Hepatic stellate cell (primary cell): ENCODE measurements at places on chromosomes 11 and 22.

- no peak for DNase-seq
Measured at GRCh38 chr11:110530900-110531741, 101.4 kb downstream of the FDX1 start.

DNA sequence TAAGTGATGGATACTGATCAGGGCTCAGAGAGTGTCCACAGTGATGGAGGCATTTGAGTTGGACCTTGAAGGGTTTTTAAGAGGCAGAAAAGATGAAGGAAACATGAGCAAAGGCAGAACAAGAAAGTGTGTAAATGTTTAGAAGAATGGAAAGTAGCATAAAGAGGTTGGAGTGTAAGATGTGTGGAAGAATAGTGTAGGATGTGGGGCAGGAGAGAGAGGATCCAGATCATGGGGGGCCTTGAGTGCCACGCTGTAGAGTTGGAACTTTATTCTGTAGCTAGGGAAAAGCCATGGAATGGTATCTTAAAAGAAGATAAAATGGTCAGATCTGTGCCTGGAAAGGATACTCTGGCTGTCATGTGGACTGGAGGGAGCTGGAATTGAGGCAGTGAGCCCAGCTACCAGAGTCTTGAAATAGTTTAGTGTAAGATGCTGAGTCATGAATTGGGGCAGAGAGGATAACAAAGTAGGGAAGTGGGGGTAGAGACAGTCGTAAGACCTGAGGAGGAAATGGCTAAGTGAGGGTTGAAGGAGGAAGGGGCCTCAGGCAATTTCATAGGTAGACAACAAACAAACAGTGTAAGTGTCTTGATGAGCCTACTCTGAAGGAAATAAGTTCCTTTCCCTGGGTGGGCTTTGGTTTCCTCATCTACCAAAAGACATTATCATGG lies 6.7 kb downstream of the KCNE3 start:
- DNase-seq: no peak

- DNase-seq: no peak
Measured at GRCh38 chr11:1969035-1969434, 21.9 kb downstream of the MRPL23 start.

- DNase-seq: no peak
Measured at GRCh38 chr11:95907476-95907875, 16.4 kb downstream of the MTMR2 start.

GRCh38 chr22:20583471-20583922 lies 76.1 kb downstream of the MED15 start:
- no peak for DNase-seq

DNA sequence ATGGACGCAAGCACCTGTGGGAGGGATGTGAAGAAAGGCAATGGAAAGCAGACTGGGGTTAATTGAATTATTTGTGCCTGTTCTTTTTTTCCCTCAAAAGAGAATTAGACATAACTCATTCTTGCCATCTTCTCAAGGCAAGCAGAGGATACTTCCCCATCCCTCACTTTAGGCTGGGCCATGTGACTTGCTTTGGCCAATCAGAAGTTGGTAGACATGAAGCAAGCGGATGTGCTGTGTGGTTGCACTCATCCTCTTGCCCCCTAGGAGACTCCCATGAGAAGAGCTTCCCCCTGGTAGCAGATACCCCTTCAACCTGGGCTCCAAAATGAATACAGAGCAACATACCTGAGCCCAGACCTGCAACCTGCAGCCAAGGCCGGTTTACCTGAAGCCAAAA lies 124.4 kb upstream of the ZC3H12C start:
- DNase-seq: no peak

DNA sequence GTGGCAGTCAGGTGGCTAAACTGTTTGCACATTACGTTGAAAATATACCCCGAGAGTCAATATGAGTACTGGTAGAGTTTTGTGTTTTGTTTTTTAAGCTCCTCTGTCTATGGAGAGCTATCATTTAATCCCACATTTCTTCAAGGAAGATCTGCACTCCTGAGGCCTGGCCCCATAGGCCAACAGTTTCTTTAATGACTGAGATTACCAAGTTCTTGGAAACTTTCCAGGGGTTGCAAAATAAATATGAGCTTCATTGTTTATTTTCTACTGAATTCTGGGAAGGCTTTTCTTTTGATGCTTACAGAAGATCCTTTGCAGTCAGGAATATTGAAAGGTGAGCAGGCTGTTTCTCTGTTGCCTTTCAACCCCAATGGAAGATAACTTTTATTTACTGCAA lies 452.0 kb downstream of the JRKL start:
- DNase-seq: no peak

GRCh38 chr22:40239345-40239683 lies 61.6 kb downstream of the TNRC6B start:
- no peak for DNase-seq

- no peak for DNase-seq
Measured at GRCh38 chr11:72475381-72475780, 41.0 kb upstream of the CLPB start.

DNA sequence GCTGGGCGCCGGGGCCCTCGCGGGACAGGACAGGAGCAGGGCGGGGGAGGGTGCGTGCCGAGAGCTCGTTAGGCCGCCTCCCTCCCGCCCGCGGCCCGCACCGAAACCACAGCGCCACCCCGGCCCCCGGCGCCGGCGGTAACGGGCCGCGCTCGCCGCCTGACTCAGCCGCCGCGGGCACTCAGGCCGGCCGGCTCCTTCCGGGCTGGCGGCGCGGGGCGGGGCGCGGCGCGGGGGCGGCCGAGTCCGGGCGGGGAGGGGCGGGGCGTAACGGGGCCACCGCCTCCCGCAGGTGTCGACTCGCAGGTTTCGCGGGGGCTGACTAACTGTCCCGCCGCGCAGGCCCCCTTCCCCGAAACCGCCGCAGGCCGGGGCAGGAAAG lies at the start of gene AP5B1:
AP5B1 (minus strand) TSS at position 207 of the 382 bp plus-strand sequence. CDS start 385 bp downstream, outside the sequence.
- peak; percentile 78 for DNase-seq

DNA sequence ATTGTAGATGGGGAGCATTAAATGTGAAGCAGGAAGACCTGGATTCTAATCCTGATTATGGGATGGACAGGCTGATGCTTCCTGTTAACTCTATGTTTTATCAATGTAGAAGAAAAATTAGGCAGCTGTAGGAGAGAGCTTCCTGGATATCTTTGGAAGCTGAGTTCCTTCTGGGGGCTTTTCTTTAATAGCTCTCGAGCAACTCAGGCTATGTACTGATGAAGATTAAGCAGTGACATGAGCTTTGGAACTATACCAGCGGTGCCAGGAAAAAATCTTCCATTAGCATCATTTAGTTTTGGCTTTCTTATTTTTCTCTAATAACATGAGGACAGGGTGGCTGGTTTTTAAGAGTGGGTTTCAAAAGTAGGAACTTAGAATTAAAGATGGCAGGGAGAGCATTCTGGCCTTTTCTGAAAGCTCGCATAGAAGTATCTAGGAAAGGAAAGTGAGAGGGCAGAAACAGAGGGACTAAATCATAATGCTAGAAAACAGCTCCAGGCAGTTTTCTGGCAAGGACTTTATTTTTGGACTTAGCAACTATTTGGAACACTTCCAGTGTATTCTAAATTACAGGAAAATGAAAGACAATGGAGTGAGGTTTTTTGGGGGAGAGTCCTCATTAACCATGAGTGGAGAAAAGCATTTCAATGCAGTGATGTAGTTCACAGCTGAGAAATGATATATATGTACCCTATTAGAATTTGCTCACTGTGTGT lies 69.2 kb upstream of the RRM1 start:
- peak; percentile 16 for DNase-seq

GRCh38 chr22:43789452-43789851 lies 22.7 kb downstream of the EFCAB6 start:
- DNase-seq: peak; percentile 71

DNA sequence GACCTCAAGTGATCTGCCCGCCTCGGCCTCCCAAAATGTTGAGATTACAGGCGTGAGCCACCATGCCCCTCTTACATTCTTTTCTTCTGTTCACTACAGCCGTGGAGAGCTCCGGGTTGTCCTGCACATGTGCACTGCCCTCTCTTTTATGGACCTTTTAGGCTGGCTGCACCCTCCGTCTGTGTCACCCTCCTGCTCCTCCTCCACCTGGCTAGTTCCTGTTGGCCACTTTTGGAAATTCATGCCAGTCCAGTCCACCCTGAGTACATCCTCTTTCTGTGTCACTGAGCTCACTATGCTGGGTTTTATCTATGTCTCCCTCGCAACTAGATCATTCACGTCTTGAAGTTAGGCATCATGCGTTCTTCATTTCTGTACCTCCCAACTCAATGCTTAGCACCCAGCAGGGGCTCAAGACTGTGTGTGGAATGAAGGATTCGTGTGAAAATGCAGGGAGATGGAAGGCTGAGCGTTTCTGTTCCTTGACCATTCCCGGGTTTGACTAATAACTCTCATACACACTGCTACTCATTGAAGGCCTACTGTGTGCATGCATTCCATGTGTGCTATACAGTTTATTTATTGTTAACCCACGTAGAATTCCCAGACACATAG lies 60.6 kb downstream of the PTPRJ start:
- no peak for DNase-seq

GRCh38 chr11:119362741-119363080 lies 16.2 kb upstream of the MFRP start:
- no peak for DNase-seq

GRCh38 chr11:2420502-2421225 lies 20.1 kb downstream of the TSSC4 start:
- DNase-seq: peak; percentile 96

- no peak for DNase-seq
Measured at GRCh38 chr11:72443016-72443415, 8.7 kb upstream of the CLPB start.

GRCh38 chr11:24965748-24966147 lies 468.9 kb downstream of the LUZP2 start:
- no peak for DNase-seq

DNA sequence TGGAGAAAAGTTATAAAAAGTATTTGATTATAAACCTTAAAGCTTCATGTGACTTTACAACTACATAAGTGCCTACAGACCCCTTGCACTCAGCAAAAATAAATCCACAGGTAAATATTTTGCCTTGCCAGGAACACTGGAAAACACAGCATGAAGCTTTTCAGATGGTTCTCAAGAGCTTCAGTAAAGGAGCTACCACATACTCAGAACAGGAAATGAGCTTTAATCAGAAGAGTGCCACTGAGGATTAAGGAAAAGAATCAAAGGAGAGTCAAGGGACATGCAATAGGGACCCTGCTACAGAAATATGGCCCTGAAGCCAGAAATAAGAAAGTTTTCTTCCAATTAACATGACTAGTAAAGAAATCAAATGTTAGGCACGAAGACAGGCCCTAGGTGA lies 1.2 kb downstream of the CASP1 start:
- no peak for DNase-seq

- DNase-seq: peak; percentile 95
Measured at GRCh38 chr11:1829039-1829820, 5.6 kb upstream of the SYT8 start.

DNA sequence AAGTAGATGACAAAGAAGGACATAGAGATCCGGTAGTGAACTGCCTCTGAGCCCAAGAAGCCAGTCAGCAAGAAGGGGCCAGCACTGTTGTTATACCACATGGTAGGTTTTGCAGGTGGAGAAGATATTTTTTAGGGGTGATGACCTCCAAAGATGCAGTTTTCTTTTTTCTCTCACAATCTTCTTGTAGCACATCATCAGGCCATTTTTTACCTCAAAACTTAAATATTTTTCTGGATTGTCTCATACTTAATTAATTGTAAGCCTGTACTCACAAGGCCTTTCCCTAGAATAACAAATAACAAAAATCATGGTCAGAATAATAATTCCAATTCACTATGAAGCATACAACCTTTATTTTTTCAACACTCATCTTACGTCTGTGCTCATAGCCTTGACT lies at the start of gene OR51B4:
OR51B4 (minus strand) TSS at position 101 of the 400 bp plus-strand sequence; CDS start at position 101, 0 bp downstream.
- no peak for DNase-seq

DNA sequence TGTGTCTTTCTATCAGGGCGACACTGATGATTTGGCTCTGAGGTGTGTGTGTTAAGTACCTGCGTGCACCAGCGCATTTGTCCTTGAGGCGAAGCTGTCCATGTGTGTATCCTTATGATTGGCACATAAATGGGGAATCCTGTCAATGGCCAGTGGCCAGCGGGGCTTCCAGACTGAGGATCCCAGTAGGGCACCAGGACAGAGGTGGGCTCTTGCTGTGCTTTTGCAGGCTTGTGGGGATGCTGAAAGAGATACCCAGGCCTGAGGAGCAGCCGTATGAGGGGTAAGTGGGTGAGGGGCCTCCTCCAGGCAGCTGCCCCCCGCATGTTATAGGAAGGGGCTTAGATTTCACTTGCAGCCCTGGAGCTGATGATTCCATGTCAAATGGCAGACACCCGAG lies 156.8 kb downstream of the ST3GAL4 start:
- no peak for DNase-seq

- DNase-seq: no peak
Measured at GRCh38 chr11:64967375-64967774, 4.5 kb downstream of the MAJIN start.

GRCh38 chr22:24107661-24108060 lies 73.6 kb upstream of the SUSD2 start:
- DNase-seq: peak; percentile 85

DNA sequence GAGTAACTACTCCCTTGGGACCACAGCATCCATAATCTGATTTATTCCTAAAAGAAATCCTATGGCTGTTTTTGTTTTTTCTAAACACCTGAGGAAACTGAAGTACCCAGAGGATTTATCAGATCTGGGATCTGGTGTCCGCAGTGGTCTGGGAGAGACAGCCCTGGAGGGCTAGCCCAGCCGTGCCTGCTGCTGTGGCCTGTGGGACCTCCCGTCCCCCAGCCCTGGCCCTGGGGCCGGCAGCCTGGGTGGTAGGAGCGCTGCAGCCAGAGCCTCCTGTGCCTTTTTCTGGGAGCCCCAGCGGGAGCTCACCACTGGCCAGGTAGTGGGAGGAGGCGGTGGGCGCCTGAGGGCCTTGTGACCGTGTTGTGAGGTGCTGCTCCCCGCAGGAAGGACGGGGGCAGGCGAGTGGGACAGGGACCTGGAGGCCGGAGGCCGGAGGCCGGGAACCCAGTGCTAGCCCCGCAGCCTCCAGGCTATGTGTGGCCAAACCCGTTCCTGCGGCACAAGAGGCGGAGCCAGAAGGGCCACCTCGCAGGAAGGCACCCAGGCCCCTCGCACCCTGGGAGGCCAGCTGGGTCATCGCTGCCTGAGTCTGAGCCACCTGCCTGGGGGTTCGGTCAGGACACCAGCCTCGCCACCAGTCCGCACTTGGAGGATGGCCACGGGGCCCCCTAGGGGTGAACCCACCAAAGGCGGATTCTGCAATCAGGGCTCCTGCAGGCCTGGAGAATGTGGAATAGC lies 18.2 kb upstream of the C11orf96 start:
- DNase-seq: no peak

DNA sequence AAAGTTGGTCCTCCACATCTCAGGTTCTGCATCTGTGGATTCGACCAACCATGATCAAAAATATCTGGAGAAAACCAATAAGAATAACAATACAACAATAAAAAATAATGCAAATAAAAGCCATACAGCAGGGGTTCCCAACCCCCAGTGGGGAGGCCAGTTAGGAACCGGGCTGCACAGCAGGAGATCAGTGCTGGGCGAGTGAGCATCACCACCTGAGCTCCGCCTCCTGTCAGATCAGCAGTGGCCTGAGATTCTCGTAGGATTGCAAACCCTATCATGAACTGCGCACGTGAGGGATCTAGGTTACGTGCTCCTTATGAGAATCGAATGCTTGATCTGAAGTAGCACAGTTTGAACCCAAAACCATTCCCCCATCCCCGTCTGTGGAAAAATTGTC lies 25.4 kb upstream of the MYO18B start:
- no peak for DNase-seq

GRCh38 chr11:130156108-130157022 lies 3.2 kb upstream of the ST14 start:
- peak; percentile 59 for DNase-seq
